ENCODE measurements at places on chromosomes 5 and 9.

DNA sequence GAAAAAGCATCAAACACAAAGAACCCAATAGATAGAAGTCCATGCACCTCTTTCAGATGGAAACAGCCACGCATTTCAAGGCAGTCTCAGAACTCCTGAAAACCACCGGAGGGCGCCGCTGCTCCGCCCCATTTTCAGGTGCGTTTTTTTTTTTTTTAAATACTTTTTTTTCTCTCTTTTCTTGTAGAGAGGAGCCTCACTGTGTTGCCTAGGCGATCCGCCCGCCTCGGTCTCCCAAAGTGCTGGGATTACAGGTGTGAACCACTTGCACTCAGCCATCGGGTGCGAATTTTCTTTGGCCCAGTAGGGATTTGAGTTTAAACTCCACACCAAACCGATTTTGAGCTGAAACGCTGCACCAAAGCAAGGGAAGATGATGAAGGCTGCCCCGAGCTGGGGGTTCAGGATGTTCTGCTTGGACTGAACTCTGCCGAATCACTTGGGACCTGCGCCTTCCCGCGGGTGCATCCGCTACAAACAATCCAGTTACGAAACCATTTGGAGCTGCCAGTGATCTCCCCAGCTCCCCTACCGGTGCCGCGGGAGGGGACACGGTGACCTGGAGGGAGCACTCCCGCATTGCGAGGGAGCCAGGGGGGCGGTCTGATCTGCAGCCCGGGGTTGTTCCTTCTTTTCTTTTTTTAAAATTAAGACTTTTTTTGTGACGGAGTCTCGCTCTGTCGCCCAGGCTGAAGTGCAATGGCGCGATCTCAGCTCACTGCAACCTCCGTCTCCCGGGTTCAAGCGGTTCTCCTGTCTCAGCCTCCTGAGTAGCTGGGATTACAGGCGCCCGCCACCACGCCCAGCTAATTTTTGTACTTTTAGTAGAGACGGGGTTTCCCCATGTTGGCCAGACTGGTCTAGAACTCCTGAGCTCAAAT lies 1.4 kb downstream of the PTGR1 start:
- DNase-seq: peak; percentile 38

DNA sequence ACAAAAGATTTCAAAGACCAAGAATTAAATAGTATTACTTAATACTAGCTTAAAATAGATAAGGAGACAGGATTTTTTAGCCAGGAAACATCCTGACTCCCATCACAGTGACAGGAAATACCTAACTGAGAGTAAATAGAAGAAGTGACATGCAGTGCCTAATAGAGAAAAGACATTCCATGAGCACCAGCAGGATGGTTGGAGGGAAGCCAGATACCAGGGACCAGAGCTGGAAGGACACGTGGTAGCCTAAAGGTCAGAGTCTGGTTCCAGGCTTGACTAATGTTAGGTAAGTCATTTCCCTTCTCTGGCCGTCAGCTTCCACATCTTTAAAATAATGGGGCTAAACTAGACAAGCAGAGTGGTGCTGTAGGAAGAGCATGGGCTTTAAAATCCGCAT lies 41.6 kb downstream of the CDK5RAP2 start:
- DNase-seq: no peak

GRCh38 chr5:15234366-15234765 lies 265.6 kb upstream of the FBXL7 start:
- no peak for DNase-seq

GRCh38 chr5:98587166-98587565 lies 186.3 kb upstream of the RGMB start:
- no peak for DNase-seq

GRCh38 chr5:14400085-14400484 lies 181.5 kb upstream of the OTULINL start:
- DNase-seq: no peak

- DNase-seq: no peak
Observed at GRCh38 chr5:90111364-90112032, 298.1 kb downstream of the CETN3 start.

DNA sequence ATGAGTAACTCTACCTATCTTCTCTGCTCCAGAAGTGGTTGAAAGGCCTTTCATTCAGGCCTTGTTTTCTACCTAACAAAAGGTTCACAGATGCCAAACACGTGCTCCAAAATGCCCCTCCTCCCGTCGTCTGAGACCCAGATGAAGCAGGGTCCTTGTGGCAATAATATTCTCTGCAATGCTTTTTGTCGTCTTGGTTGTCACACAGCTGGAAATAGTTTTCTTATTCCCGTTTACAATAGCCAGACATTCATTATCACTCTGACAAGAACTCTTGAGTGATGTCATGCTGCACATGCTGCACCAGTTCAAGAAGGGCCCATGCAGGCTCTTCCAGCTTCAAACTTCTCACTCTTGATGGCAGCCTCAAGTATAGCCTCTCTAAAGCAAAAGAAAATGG lies 7.8 kb downstream of the LPAR1 start:
- DNase-seq: no peak

DNA sequence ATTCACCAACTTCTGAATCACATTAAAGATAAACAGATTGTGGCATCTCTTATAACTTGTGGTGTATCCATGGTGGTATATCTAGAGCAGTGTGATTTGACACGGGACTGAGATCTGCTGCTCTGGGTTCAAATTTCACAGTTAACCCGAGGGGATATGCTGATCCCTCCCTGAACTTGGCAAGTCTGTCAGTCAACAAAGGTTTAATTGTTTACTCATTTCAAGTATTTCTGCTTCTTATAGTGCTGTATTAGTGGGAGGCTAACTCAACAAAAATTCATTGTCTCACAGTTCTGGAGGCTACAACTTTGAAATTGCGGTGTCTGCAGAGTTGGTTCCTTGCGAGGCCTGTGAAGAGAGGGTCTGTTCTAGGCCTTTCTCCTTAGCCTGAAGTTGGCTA lies 1175.2 kb downstream of the PTPRD start:
- no peak for DNase-seq

DNA sequence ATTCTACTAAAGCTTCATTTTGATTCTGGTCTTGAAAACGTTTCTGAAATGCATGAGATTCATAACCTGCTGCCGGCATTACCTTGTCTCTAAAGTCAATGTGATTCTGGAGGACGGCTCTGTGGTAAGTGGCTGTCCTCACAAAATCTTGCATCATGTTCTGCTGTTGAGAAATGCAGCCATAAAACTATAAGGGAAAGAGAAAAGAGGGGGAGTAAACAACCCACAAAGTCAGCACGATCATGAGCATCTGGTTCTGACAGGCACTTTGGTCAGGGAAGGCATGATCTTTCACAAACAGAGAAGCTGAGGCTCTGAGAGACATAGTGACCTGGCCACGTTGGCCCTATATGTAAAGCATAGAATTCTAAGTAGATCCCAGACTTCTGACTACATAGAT lies 168.9 kb upstream of the PUM3 start:
- no peak for DNase-seq

DNA sequence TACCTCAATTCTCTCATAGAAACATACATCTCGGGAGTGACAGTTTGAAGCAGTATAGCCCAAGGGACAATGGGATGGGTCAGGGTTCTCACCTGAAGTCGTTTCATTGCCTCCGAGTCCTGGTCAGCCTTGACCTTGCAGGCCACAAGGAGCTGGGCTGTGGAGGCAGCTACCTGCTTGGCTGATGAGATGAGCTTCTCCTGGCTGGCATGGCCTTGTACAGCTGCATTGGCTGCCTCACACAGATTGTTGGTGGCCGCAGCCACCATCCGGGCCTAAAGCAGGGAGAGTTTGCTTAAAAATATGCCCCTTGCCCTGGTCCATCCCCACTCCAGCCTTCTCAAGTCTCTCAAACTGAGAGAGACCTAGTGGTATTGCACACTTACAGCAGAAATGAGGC lies 8.5 kb upstream of the TPM2 start:
- no peak for DNase-seq

- no peak for DNase-seq
Observed at GRCh38 chr5:136793300-136793699, 428.0 kb upstream of the TRPC7 start.
